ENCODE measurements at places on chromosomes 5 and 9. TPM values are rescaled to one million over a fixed set of nuclear protein-coding genes. Genes with fewer than 3 reads are reported as not detected.

Gene ANKRD18A
- not detected for total RNA-seq

GRCh38 chr9:3929345-3930047 is 370.4 kb downstream of the GLIS3 start:
- no peaks in the 10 kb centered on the region for H3K27me3 ChIP-seq
- peaks cover 7% of the 10 kb centered on the region for H3K36me3 ChIP-seq
- H3K27ac ChIP-seq = no peak overlapping the region

DNA sequence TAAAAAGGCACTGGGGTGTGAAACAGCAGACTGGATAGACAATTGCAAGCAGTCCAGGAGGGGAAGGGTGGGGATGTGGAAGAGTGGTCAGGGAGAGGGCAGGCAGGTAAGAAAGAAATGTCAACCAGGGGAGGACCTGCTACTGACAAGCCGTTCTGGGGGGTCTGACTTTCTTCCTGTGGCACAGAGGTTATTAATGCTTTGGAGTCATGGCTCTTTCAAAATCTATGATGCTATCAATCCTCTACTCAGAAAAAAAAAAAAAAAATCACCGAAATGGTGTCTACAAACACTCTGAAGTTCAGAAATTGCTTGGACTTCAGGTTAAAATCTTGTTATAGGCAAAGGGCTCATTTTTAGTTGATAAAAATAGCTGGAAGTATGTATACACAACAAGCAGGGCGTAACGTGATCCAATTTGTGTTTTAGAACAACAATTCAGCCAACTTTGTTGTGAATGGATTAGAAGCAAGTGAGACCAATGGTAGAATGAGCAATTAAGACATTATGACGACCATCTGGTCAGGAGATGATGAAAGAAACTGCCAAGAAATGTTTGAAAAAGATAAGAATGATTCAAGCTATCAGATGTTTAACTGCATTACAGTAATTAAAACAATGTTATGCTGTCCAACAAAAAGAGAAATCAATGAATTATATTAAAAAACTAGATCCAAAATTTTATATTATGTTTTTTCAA is 255.2 kb downstream of the DEPDC1B start:
- no peak overlapping the region for H3K27ac ChIP-seq
- no peak overlapping the region for H3K4me3 ChIP-seq
- H3K4me1 ChIP-seq = no peaks in the 10 kb centered on the region

DNA sequence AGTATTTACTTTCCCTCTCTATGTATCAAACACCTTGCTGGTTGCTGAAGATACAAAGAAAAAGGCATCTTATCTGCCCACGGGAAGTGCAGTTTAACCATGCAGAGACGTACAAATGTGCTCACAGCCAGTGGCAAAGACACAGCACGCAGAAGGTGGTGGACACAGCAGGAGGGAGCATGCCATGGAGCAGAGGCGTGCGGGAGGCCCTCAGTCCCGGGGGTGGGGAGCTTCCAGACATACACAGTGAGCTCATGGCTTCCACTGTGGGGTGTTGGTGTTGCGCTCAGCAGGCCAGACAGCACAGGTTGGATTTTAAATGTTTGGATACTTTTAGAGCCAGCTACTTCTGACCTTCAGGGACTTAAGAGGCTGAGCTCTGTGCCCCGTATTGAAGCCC is 8.8 kb upstream of the BARX1 start:
- DNase-seq = no peak
- H3K27me3 ChIP-seq = peaks cover 21% of the 10 kb centered on the region
- peaks cover 6% of the 10 kb centered on the region for H3K4me1 ChIP-seq
- no peak overlapping the region for H3K27ac ChIP-seq
- H3K4me3 ChIP-seq = no peak overlapping the region
